ENCODE measurements at places on chromosomes 3 and 15. TPM values are rescaled to one million over a fixed set of nuclear protein-coding genes. Genes with fewer than 3 reads are reported as not detected.

- DNase-seq, result no peak
These were observed 49.0 kb downstream of the PBRM1 start for GRCh38 chr3:52636673-52637072.

DNA sequence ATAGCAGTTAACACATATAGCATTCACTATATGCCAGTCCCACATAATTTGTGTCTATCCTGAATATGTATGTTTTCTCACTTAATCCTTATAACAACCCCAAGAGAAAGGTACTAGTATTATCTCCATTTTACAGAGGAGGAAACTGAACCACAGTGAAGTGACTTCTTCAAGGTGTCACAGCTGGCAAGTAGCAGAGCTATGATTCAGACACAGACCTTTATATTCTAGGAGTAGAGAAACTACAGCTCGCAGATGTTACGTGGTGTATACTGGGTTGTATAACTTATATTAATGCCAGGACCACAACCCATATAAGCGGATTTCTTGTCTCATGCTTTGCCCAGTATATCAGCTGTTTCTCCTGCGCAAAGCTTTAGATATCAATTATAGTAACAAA lies 29.5 kb upstream of the ICE2 start:
- DNase-seq, result no peak

GRCh38 chr3:128736601-128737000 lies 10.6 kb downstream of the RAB7A start:
- DNase-seq, result no peak

- no peak for DNase-seq
These were observed 568.2 kb downstream of the TUSC7 start for GRCh38 chr3:117277816-117278215.

GRCh38 chr15:79535536-79535935 lies 103.4 kb downstream of the MINAR1 start:
- no peak for DNase-seq

GRCh38 chr15:68592544-68592943 lies 13.8 kb downstream of the CORO2B start:
- DNase-seq, result no peak

Gene TEX9
- total RNA-seq, result 41.8 TPM

DNA sequence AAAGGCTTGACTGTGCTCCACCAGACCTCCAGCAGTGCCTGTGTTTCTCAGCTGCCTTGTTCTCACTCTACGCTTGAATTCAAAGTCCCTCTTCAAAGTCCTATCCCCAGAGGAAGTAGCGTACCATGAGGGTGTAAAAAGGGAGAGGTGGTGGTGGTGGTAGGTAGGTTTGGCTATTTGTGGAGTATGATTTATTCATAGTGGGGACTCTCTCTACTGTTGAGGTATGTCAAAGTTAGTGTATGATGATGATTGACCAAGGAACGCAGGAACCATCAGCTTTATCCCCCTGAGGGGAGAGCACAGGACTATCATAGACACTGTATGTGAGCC lies 137.9 kb downstream of the GHSR start:
- no peak for DNase-seq

- no peak for DNase-seq
These were observed 118.8 kb upstream of the AZI2 start for GRCh38 chr3:28467414-28467813.

Gene ESYT3
- total RNA-seq, result not detected

DNA sequence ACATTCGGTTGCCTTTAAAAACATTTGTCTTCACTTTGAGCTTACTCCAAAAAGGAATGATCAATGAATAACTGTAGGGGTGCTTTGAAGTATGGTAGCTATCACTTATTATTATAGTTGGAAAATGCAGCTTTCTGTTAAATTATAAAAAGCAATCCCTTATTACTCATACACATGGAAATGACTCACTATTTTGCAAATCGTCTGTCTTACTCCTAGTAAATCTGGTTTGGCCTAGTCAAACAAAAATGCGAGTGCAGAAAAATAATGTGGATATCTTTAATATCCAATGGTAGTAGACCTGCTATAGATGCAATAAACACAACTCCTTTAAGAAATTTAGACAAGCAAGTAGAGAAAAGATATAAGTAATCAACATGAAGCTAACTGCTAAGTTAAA lies 112.5 kb downstream of the ZIC1 start:
- DNase-seq, result no peak

All from B cell (primary cell).